NCI-H524 treated with DMSO at 0.1 percent for 48 hours (cell line): ENCODE measurements at places on chromosomes 13 and 19.
A peak's percentile ranks its signal among the peaks of the same experiment; 100 is the strongest.

DNA sequence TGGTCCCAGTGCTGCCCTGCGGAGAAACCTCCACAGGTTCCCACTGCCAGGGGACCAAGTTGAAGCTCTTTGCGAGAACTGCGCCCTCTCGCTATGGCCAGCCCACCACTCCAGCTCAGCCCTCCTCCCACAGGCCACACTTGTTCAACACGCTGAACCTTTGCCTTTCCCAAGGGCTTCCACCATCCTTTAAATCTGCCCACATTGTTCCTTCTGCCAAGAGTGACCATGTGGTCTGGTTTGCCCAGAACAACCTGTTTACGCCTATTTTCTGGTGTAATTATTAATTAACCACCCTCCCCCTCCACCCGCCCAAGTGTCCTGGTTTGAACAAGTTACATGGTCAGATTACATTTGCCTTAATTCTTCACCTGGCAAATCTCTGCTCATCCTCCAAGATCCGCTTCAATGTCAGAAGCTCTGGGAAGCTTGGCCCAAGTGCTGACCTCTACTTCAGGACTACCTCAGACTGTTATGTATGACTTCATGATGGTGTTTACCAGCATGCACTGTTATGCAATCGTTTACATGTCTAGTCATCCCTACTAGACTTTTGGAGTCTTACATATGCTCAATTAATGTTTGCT, 12.0 kb upstream of the USP12 start:
- DNase-seq: no peak

DNA sequence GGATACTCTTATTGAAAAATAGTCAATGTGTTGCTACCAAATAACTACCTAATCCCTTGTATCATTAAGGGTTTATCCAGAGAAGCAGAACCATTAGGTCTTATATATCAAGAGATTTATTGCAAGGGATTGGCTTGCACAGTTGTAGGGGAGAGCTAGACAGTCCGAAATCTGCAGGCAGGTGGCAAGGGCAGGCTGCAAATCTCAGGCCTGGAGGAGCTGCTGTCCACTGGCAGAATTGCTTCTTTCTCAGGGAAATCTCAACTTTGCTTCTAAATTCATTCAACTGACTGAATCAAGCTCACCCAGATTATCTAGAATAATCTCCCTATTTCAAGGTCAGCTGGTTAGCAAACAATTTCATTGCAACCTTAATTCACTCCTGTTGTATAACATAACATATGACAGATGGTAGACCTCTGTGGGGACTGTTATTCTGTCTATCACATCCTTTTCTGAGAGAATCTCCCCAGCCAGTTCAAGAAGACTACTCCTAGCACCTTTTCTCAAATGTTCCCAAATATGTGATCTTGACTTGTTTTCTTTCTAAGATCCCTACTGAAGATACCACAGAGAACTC, 194.2 kb downstream of the NHLRC3 start:
- no peak for DNase-seq

- DNase-seq: no peak
These were observed 101.7 kb upstream of the SERP2 start for GRCh38 chr13:44271915-44272341.

DNA sequence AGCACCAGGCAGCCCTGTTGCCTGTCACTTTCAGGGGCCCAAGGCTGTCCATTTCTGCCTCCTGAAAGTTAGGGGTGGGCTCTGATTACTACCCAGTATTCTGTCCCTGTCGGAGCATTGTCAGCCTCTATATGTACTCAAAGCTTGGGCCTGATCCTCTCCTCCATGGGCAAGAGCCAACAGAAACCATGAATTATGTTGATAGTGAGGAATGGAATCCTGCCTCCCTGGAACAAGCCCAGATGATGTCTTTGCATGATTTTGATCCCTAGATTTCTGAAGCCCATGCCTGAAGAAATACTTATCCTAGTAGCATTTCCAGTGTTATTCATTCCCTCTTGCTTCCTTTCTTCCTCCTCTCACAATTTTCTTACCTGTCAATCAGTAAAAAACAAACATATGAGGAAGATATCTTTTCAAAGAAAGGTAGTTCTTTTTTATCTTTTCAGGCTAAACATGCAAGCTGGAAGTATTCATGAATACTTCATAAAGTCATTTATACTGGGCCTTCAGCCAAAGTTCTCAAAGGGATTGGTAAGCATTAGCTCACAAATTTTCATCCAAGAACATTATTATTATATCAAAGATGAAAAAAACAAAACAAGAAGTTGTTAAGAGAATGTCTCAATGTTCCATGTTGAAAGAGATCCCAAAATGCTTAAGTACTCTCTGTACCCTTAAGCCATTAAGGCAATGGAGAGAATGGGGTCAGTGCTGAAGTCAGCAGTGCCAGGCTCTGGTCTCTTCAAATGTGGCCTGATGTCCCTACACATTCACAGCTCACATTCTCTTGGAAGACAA, 171.7 kb downstream of the NHLRC3 start:
- DNase-seq: no peak

DNA sequence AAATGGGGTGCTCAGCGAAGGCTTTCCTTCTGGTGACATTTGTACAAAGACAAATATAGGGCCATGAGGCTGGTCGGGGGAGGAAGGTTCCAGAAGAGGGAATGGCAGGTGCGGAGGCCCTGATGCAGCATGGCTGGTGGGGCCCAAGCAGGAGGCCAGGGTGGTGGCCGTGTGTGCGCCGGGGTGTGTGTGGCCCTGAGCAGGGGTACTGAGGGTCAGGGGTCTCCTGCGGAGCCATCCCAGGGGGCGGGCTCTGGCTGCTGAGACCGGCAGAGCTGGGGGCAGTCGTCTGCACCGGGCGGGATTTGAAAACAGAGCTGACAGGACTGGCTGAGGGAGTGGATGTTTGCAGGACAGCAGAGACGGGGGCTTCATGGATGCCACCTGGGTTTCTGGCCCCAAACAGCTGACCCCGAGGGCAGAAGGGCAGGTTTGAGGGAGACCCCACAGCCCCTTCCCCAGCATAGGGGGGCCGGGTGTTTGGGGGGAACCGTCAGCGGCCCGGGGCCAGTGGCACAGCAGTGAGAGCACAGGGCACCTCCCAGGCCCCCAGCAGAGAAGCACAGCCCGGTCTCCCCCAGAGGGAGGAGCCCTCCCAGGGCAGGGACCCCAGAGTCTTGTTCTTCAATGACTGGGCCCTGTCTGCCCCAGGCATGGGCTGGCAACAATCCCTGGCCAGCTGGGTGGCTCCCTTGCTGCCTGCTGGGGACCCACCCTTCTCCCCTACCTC, 11.4 kb downstream of the PIAS4 start:
- no peak for DNase-seq

DNA sequence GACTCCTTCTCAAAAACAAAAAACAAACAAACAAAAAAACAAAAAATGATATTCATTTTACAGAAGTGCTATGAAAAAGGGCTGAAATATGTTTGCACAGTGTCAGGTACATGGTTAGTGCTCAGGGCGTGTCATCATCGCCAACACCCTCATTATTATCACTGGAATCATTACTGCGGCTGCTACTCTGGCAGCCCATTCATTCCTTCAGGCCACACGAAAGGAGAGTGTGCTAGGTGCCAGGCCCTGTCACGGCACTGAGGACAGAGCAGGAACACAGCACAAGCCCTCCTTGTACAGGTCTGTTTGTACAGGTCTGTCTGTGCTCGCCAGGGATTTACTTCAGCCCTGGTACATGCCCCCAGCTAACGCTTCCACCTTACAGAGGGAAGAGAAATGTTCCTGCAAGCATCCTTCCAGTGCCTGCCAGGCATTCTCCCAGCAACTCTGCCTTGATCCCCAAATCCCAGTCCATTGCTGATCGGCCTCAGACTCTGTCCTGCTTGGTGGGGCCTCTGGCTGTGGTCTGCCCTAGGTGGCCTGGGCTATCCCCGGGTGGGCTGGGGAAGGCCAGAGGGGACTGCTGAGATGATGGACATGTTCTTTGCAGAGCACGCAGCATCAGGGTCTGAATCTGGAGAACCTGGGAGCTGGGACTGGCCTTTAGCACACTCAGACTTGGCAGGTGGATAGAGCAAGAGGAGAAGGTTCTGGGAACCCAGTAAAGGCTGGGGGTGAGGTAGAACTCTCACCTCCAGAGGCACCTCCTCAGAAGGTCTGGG, 210.7 kb downstream of the URI1 start:
- DNase-seq: no peak

GRCh38 chr19:38288123-38288855, 15.8 kb upstream of the C19orf33 start:
- no peak for DNase-seq

GRCh38 chr13:43874504-43875092, 4.9 kb downstream of the CCDC122 start:
- no peak for DNase-seq

DNA sequence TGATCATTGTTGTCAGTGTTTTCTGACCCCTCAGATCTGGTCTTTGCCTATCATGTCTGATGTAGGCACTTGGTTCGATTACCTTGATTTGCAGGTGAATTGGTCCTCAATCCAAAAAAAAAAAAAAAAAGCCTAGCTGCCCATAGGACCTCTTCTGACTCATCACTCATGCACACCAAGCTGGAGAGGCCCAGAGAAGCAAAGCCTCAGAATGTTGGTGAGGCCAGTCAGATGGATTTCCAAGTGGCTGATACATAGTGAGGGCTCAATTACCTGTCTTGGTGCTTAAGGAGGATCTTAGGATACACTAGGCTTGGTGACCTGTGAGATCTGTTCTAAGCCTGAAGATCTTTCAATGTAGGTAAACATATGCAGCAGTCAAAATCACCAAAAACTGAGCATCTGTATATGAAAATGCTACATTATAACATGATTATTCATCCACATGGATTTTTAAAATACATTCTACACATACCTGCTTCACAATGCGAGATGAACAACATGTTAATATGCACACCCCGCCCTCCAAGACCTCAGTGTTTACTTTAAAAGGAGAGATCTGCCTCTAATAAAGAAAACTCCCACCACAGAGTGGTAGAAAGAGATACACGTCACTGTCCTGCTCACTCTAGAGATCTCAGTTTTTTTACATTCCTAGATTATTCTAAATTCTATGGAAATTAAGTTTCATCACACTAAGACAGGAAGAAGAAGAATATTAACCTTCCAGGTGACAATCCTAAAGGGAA, 79.9 kb upstream of the RAP2A start:
- DNase-seq: no peak

DNA sequence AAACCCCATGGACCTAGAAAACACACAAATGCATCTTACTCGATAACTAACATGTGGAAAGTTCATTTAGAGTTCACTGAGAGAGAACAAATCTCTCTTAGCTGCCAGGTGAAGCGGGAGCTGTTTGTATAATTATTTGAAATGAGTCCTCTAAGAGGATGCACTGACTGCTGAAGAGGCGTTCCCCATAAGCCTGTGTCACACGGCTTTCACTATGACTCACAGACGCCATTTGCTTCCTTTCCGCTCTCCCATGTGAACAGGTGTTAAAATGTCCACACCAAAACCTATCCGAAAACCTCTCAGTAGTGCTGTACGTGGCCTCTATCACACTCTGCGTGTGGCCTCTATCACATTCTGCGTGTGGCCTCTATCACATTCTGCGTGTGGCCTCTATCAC, 101.8 kb downstream of the SOX1 start:
- DNase-seq: no peak

GRCh38 chr13:111288276-111288675, 32.2 kb upstream of the TEX29 start:
- no peak for DNase-seq

DNA sequence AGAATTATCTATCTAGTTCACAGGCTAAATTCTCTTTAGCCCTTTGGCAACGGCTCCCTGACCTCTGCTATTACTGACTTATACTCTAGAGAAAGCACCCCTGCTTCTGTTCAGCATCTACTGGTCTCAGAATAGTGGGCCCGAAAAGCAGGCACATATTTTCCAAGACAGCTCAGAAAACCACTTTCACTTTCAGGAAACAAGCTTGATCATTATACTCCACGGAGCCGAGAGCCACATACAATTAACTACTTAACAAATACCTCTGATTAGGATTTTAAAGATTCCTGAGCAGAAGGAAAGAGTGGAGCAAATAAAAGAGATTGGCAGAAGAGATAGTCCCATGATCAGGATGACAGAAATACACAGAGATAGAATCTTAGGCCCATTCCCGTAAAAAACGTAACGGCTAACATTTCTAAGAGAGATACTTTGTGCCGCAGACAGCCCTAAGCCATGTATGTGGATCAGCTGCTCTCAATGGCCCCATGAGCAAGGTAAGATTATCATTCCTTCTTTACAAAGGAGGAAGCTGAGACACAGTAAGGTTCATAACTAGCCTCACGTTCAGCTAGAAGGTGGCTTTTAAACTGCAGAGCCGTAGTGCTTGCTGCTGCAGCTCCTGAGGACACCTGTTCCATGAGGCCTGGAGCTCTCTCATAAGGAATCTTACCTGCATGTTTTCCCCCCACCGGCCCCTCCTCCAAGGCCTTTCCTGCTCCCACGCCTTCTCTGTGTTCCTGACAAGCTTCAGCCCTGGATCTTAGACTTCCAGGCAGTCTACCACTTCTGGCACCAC, 227.2 kb downstream of the FOXO1 start:
- DNase-seq: no peak

- DNase-seq: no peak
These were observed 125.4 kb downstream of the FGF14 start for GRCh38 chr13:102276404-102276803.

- DNase-seq: no peak
These were observed 241.3 kb upstream of the IRS2 start for GRCh38 chr13:110027470-110028240.

- peak; percentile 22 for DNase-seq
These were observed 892 bp downstream of the TRIR start for GRCh38 chr19:12733369-12734214.

- no peak for DNase-seq
These were observed 57.1 kb downstream of the ALOX5AP start for GRCh38 chr13:30792285-30793000.

DNA sequence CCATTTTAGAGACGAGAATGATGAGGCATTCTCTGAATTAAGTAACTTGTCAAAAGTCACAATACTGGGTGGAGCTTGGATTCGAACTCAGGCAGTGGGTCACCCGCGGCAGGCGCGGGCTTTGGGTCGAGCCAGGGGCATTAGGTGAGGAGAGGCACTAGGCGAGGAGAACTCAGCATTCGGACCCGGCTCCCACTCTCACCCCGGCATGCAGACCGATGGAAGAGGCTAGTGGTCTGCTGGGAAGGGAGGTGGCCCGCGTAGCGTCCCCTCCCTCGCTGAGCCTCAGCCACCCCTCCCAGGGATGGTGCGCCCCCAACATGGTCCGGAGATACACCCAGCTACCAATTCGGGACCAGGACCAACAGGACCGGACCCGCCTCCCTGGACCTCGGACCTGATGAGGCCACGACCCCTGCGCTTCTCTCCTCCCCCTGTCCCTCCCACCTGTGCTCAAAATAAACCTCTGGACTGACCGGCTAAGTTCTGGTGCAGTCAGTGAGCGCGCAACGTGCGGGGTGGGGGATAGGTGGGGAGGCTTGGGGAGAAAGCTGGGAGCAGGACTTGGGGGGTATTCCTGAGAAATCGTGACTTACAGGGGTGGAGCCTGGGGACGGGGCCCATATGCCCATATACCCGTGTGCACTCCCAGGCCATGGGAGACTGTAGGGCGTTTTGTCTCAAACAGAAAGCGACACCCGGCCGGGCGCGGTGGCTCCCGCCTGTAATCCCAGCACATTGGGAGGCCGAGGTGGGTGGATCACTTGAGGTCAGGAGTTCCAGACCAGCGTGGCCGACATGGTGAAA, 1.3 kb upstream of the SNAPC2 start:
- DNase-seq: no peak

- DNase-seq: no peak
These were observed 3.2 kb downstream of the LCP1 start for GRCh38 chr13:46178821-46179220.

- DNase-seq: no peak
These were observed 29.2 kb upstream of the ARGLU1 start for GRCh38 chr13:106597186-106597585.
